ENCODE measurements at places on chromosomes 12 and 14.
A peak's percentile ranks its signal among the peaks of the same experiment; 100 is the strongest.

GRCh38 chr14:78016532-78016931 lies 153.6 kb upstream of the NRXN3 start:
- peaks cover 7% of the 10 kb centered on the region for H3K27me3 ChIP-seq
- no peak overlapping the region for H3K27ac ChIP-seq
- no peak overlapping the region for H3K4me3 ChIP-seq
- H3K36me3 ChIP-seq = no peaks in the 10 kb centered on the region

DNA sequence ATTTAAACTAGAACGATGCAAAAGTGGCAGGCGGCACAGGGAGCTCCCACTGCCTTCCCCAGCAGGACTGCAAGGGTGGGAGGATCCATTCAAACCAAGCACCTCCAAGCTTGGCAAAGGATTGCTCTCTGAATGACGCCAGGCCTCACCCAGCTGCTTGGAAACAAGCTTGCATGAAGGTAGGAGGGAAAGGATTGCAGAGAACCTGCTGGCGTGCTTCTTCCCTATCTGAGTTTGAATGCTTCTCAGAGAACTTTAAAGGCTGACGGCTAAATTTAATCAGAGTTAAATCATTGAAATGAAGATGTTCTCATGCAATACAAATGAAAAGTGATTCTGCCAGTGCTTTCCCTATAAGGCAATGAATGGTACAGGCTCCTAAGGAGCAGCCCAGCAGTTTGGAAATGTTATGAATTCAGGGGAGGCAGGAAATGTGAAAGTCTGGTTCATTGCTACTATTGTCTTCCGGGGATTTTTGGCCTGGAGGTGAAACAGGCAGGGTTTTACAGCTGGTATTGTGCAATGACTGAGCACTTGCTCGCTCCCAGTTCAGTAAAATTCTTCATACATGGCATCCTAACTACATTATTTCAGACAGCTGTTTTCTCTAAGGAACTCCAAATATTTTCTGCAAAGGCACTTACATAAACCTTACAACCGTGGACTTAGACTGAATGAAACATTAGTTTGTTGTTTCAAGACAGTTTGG lies 31.9 kb upstream of the DUSP6 start:
- H3K4me3 ChIP-seq = no peak overlapping the region
- no peaks in the 10 kb centered on the region for H3K36me3 ChIP-seq
- peaks cover 2% of the 10 kb centered on the region for H3K27me3 ChIP-seq
- H3K4me1 ChIP-seq = no peaks in the 10 kb centered on the region
- H3K27ac ChIP-seq = no peak overlapping the region

- H3K27me3 ChIP-seq = no peaks in the 10 kb centered on the region
- DNase-seq = no peak
- no peak overlapping the region for H3K4me3 ChIP-seq
- no peak overlapping the region for H3K27ac ChIP-seq
Observed at GRCh38 chr14:24261969-24262327, 1.0 kb downstream of the TGM1 start.

DNA sequence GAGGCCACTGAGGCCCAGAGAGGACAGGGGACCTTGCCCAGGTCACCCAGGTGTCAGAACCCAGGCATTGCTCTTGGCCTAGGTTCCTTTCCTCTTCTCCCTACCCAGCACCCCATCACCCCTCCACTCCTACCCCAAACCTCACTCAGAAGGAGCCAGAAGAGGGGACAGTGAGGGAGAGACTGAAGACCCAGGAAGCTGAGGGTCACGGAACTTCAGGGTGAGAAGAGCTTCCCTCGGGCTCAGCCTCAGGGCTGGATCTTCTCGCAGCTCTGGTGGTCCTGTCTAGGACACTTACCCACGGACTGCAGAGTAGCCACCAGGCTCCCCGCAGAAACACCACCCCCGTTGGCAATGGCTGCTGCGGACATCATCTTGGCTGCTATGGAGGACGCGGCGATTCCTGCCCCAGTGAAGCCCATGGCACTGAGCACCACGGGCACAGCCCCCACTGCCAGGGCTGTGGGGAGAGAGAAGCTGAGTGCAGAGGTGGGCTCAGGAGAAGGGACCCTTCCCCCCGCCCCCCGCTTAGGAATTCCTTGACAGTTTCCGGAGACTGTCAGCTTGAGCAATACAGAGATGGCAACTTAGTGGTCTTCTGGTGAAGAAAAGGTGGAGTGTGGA lies 1.1 kb downstream of the IFI27L2 start:
- no peak for DNase-seq
- peak overlapping the region; percentile 70 for H3K27ac ChIP-seq
- H3K4me3 ChIP-seq = peak overlapping the region; percentile 78
- no peaks in the 10 kb centered on the region for H3K36me3 ChIP-seq
- H3K4me1 ChIP-seq = peaks cover 19% of the 10 kb centered on the region

- no peak for DNase-seq
- H3K4me1 ChIP-seq = peaks cover 1% of the 10 kb centered on the region
- H3K4me3 ChIP-seq = no peak overlapping the region
- H3K36me3 ChIP-seq = no peaks in the 10 kb centered on the region
Observed at GRCh38 chr12:6097411-6097810, 27.1 kb downstream of the VWF start.

DNA sequence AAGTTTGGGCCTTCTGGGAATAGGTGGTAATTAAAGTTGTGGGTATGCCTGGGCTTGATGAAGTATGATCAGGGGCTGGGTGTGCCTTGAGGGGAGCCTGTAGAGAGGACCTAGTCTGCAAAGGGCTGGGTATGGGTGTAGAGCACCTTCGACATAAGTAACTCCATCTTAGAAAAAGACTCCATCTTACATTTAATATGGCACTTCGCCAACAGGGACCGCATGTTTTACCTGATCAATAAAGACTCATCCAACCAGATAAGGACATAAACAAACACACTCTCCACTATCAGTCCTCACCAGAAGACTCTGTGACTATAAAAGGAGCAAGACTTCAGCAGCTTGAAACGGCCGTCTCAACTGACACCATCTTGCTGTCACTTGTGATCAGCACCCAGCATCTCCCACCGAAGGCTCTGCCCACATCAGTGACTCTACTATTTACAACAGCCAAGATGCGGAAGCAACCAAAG lies 23.5 kb upstream of the GPR68 start:
- H3K27me3 ChIP-seq = peaks cover 4% of the 10 kb centered on the region
- no peak for DNase-seq
- H3K4me3 ChIP-seq = no peak overlapping the region

Data from activated naive CD8-positive, alpha-beta T cell treated with anti-CD3 and anti-CD28 coated beads, Interleukin-2, amount 50 U/mL, for 24 hours (primary cell).